ENCODE measurements at places on chromosomes 7 and 10.

GRCh38 chr7:111650456-111650999 lies 88.2 kb upstream of the IMMP2L start:
- DNase-seq, result no peak

- no peak for DNase-seq
These were observed 11.9 kb downstream of the LAT2 start for GRCh38 chr7:74221713-74222112.

- no peak for DNase-seq
These were observed 46.2 kb downstream of the ICA1 start for GRCh38 chr7:8215648-8216333.

GRCh38 chr10:93591065-93591808 lies 9.8 kb downstream of the RBP4 start:
- DNase-seq, result no peak

DNA sequence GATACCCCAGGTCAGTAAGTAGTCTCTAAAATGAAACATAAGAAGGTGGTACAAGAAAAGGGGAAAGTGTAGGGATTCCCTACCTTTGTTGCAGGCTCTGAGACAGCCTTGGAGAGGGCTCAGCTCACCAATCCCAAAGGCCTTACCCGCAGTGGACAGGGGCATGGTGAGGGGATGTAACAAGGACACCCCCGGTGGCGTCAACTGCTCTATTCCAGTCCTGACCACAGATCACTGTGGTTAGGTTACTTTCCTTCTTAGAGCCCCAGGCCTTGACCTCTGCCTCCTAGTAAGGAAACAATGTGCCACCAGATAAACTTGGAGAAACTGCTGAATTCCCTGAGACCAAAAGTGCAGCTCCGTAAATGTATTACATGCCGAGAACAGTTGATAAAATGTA lies 17.5 kb downstream of the PLXNA4 start:
- no peak for DNase-seq

- no peak for DNase-seq
These were observed 24.4 kb downstream of the GNG11 start for GRCh38 chr7:93945756-93946535.

GRCh38 chr10:71750124-71750841 lies 23.0 kb downstream of the VSIR start:
- DNase-seq, result no peak

GRCh38 chr10:30185916-30186315 lies 126.5 kb upstream of the JCAD start:
- DNase-seq, result no peak

- no peak for DNase-seq
These were observed 286.5 kb upstream of the LRRTM3 start for GRCh38 chr10:66639371-66639770.

- DNase-seq, result no peak
These were observed 26.4 kb upstream of the ADO start for GRCh38 chr10:62778125-62778524.

GRCh38 chr7:64636386-64636785 lies 29.5 kb upstream of the ZNF107 start:
- DNase-seq, result no peak
